ENCODE measurements at places on chromosomes 1 and 21.

DNA sequence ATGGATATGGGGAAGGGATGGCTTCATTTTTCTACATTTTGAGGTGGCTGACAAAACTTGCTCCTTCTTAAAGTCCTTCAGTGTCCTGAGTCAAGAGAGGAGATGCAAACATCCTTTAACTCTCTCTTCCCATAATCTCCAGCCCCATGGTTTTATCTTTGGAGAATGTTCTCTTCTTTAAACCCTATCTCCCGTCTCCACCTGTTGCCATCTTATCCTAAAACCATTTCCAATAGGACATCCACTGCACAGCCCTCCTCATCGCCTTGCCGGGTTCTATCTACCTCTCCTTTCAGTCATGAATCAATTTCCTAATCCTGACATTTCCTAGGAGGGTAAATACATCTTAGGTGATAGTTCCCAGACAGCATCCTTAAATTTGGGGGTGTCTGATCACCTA lies 44.2 kb upstream of the KCNE2 start:
- no peak for DNase-seq

DNA sequence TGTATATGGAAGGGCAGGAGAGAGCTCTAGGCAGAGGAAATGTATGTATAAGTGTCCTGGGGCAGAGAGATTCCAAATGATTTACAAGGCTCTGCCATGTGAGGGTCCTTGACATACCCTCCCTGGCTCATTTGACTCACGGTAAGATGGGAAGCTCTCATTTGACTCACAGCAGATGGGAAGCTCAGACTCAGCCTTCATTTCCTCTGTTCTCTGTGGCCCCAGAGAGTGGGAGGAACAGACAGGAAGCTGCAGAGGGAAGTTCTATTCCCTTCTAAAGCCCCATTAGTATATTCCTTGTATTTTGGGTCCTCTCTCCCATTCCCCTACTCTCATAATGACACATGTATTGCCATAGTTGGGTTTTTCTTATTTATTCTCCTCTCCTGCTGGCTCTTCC lies 44.9 kb downstream of the FOXD2 start:
- no peak for DNase-seq

GRCh38 chr1:177138347-177138746 lies 26.2 kb downstream of the ASTN1 start:
- DNase-seq: no peak

DNA sequence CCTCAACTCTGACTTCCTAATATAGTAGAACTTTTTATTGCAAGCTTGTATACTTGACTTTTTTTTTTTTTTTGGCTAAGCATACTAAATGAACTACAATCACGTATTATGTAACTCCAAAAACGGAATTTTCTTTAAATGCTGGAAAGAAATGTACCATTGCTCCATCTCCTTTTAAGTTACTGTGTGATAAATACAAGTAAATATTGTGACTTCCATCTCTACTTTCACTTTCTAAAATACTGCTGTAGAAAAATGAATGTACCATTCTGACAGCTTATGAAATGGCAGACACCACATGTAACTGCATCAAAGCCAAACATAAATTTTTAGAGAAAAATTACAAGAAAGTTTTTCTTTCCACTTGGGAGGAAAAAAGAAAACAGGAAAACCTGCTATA lies 54.7 kb downstream of the ASH1L start:
- no peak for DNase-seq

GRCh38 chr1:32991386-32991785 lies 26.8 kb upstream of the RNF19B start:
- no peak for DNase-seq

DNA sequence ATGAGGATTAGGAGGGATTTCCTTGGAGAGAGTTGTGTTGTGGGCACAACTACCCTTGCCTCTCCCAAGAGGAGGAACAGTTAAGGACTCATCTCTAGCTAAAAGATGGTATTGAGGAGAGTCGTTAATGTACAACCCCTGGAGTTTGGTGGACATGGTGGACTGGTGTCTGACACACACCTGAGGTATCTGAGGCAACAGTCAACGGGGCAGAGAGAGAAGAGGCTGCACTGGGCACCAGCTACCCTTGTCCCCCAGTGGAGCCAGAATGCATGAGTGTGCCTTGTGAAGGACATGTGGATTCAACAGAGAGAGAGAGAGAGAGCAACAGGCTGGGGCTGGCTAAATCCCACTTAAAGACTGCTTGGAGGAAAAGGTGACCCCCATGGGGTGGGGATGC lies 13.0 kb downstream of the RAB7B start:
- DNase-seq: no peak

DNA sequence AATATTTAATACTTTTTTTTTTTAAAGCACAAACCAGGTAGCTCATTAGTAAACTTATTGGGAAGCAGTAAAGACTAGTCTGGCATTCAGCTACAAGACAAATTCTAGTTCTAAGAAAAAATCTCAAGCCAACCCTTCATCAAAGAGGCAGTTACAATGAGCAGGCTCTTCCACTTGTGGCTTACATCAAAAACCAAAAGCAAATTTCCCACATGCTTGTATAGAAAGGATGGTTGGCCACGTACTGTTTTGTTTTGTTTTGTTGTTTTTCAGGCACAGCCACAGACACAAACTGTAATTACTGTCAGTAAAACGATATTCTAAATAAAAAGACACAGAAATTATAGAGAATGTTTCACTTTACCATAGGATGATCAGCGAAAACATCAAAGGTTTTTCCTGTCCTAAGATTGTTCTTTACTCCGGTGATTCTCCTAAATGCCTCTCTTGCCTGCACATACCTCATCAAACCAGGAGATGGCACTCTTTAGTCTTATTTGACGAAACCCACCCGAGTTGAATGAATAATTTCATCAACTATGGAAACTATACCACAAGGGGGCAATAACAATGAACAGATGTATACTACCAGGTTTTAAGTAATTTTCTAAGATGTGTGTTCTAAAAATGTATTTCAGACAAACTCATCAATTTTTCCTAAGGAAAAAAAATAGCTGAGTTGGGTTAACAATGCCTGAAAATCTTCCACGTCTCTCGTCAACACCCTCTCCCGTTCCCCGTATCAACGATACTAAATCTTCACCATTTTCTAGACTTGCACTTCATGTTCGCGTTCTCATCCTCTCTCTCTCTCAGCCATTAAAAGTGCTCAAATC lies 26.9 kb downstream of the RPL5 start:
- peak; percentile 19 for DNase-seq

- no peak for DNase-seq
Observed at GRCh38 chr1:221543529-221544120, 198.3 kb downstream of the DUSP10 start.

DNA sequence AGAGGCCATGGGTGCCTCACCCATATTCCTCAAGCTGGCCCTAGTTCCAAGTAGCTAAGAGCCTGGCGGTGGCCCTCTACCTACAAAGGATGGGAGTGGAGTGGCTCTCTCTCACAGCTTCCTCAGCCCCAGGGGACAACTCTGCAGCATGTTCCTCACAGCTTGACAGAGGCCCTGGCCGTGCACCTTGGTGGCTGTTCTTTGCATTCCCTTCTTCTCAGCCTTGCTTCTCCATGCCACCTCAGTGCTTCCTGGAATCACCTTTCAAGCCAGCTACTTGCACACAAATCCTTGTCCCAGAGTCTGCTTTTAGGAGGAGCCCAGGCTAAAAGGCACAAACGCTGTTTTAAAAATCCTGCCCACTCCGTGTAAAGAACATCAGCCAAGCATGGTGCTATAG lies 69.0 kb upstream of the DIRAS3 start:
- no peak for DNase-seq

DNA sequence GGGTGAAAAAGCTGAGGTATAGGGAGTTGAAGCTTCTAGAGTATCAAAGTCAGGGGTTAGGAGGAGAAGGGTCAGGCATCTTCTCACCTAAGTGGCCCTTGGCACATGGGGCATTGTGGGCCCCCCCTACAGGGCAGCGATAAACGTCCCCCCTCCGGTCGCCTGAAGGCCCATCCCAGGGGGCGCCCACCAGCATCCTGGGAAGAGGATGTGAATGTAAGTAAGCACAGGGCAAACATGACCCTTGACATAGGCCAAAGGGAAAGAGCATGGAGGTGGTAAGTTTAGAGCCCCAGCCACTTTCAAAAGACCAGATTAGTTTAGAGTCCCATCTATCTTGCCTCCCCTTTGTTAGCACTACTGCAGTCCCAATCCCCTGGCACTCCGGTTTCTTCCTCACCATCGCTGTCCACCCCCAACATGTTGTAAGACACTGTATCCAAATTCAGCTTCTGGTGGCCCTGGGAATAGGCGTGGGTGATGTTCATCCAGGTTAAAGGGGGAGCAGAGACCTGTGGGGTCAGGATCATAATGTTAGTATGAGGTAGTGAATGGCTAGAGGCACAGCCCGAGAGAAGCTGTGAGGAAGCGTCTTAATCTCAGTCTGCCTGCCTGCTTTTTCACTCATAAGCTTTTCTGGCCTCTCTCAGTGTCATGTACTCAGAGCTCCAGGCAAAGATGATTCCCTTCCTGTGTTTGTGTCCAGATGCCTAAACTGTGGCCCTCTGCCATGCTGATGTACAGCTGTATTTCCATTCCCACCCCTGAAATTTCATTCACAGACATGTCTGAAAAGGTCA lies 2.7 kb downstream of the ITGA10 start:
- no peak for DNase-seq

DNA sequence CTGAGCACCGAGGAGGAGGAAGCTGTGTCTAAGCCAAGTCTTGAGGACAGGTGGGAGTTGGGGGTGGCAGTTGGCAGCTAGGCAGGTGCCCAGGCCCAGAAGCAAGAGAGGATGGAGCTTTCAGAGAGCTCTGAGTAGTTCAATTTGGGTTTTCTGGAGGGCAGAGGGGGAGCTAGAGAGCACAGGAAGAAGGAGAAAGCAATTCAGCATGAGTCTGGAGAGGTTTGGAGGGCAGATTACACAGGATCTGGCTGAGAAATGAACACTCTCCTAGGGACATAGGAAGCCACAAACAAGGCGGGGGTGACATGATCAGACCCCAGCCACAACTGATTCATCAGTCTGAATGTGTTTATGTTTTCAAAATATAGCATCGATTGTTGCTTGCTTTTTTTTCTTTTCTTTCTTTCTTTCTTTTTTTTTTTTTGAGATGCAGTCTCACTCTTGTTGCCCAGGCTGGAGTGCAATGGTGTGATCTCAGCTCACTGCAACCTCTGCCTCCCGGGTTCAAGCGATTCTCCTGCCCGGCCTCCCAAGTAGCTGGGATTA lies 23.8 kb downstream of the PTPRF start:
- DNase-seq: no peak

DNA sequence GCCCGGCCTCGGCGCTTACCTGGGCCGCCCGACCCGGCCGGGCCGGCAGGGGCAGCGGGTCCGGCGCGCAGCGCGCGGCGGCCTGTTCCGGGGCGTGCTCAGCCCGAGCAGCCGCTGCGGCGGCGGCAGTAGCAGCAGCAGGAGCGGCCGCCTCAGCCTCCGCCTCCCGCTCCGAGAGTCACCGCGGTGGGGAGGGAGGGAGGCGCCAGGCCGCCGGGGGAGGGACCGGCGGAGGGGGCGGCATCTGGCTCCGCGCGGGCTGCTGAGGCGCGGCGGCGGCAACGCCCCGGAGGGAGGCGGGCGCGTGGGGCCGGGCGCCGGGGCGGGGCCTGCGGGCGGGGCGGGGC lies at the start of gene CTNNBIP1:
CTNNBIP1 (minus strand) TSS at position 194 of the 347 bp plus-strand sequence. CDS start 38,205 bp downstream, outside the sequence.
- no peak for DNase-seq

- DNase-seq: no peak
Observed at GRCh38 chr1:112502826-112503225, 5.9 kb upstream of the WNT2B start.

- no peak for DNase-seq
Observed at GRCh38 chr1:84758968-84759491, 68.8 kb upstream of the SSX2IP start.

GRCh38 chr1:36432616-36433015 lies 17.6 kb downstream of the OSCP1 start:
- no peak for DNase-seq

GRCh38 chr1:205228093-205228521 lies 361 bp downstream of the TMCC2 start:
- no peak for DNase-seq

DNA sequence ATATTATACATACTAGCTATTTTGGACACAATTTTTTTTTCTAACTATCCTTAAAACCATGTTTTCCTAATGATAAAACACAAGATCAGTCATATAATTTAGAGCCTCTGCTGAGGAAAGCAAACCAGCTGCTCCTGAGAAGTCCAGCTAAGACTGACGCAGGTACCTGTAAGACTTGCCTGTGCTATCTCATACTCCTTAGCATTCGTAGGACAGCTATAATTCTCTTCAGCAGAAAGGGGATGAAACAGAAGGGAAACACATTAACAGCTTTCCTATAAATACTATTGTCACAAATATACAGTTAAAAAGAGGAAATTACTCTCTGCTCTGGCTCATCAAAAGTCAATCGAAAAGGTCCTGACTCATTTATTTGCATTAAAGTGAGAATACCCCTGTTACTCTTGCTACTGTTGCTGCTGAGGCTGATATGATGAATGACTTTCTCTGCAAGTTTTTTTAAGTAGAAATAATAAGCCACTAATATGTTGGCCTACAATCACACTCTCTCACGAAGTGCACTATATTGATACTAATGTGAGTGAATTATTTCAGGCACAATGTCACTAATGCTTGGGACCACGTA lies 757.1 kb downstream of the KCNT2 start:
- DNase-seq: no peak

GRCh38 chr1:59683197-59683596 lies 131.6 kb upstream of the HOOK1 start:
- no peak for DNase-seq

- no peak for DNase-seq
Observed at GRCh38 chr1:67441739-67442281, 11.6 kb upstream of the SERBP1 start.

DNA sequence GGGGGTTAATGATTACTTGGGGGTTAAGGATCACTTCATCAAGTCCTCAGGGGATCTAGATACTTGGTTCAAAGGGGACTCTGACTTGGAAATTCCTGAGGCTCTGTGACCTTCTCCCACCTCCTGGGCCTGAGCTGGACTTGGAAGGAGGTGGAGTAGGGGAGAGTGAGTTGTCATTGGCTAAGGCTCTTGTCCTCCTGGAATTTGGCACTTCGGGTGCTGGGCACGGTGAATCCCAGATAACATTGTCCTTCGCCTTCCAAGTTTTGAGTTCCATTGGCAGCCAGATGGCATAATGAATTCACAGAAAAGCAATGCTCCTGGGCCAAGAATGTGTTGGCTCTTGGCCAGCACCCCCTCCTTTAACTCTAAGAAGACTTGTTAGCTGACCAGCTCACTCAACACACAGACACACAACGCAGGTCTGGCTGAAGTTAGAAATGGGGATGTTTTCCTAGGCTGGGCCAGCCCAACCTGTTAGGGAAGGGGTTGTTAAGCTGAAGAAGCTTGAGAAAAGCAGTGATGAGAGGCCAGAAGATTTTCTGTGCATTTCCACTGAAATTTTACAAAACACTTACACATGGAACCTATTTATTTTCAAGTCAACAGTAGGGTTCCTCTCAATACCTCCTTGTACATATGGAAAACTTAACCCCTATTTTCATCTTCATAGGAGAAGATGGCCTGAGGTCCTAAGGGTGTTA lies 29.7 kb downstream of the SLC26A9 start:
- no peak for DNase-seq

Data from activated CD8-positive, alpha-beta memory T cell treated with anti-CD3 and anti-CD28 coated beads for 1 hour (primary cell).